Lower leg skin (tissue), 4 donors: ENCODE measurements at places on chromosomes 6 and 20. TPM values are rescaled to one million over a fixed set of nuclear protein-coding genes. Genes with fewer than 3 reads are reported as not detected.
A peak's percentile ranks its signal among the peaks of the same experiment; 100 is the strongest.

GRCh38 chr6:29941916-29942274 is 437 bp upstream of the HLA-A start:
- no peak for DNase-seq

DNA sequence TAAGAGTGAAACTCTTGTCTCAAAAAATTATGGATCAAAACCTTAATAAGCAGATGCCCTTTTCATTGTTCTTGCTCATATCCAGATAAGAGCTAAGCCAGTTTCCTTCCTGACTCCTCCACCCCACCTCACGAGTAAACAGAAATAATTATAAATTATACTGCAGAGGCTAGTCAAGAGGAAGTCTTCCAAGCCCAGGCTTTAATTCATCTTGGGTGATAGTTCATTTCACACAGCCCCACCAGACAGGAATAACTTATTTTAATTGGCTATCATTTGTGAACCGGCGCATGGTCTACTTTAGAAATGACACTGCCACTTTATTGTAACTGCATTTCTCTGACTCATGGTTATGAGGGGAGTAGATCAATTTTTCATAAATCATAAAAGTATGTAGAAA is 102.0 kb downstream of the BTBD3 start:
- DNase-seq, result no peak

DNA sequence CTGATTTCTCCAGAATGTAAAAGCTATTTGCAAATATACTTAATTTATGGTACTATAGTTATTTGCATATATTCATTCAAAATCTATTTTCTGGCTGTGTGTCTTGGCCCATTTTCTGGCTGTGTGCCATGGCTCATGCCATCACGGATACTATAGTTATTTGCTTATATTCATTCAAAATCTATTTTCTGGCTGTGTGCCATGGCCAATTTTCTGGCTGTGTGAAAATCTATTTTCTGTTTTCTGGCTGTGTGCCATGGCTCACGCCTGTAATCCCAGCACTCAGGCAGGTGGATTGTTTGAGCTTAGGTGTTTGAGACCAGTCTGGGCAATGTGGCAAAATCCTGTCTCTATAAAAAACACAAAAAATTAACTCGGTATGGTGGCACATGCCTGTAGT is 28.9 kb upstream of the RIPK1 start:
- no peak for DNase-seq

DNA sequence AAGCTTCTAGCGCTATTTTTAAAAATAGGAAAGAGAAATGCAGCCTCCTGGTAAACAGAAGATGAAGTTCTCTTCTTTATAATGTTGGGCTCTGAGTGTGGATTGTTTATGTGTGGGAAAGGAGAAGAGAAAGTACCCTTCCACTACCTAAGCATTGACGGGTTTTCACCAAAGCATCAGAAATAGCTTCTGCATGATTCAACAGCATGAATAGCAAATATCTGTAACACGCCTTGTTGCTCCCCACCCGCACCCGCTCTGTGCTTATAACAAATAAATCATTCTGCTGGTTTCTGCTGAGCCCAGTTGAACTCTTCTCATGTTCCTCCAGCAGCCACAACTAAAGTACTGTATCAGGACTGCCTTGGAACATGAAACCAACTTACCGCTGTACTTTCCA is 20.7 kb downstream of the TXLNB start:
- no peak for DNase-seq

- DNase-seq, result no peak
Observed at GRCh38 chr6:104788400-104788799, 71.3 kb downstream of the HACE1 start.

DNA sequence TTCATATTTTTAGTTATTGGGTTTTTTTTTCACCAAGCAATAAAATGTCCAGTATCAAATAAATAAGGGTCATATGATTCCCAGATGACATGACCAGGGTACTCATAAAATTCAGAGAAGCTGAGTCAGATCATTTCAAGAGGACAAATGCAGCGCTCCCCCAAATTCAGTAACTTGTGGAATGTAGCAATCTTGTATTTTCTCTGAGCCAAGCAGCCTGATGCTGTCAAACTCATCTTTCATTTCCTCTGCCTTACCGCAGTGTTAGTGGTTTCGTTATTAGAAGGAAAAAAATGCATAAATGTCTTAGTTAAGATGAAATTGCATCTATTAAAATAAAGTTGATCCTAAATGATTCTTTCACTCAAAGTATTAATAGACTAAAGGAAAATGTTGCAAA is 57.8 kb upstream of the EDN1 start:
- no peak for DNase-seq

DNA sequence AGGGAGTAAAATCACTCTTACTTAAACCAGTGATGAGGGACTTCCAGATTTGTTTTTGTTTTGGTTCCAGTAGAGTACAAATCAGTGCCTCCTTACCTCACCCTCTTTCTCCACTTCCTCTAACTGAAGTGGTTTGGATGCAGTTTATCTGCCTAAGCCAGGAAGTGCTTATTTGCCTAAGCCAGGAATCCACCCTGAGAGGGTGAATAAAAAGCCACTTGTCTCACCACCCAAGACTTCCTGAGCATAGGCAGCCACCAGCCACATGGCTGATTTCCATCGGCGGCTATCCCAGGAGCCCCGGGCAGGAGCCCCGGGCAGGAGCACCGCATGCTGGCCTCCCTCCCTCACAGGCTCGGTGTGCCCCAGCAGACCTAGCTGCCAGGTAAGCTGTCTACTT is 12.0 kb downstream of the LRP11 start:
- no peak for DNase-seq

DNA sequence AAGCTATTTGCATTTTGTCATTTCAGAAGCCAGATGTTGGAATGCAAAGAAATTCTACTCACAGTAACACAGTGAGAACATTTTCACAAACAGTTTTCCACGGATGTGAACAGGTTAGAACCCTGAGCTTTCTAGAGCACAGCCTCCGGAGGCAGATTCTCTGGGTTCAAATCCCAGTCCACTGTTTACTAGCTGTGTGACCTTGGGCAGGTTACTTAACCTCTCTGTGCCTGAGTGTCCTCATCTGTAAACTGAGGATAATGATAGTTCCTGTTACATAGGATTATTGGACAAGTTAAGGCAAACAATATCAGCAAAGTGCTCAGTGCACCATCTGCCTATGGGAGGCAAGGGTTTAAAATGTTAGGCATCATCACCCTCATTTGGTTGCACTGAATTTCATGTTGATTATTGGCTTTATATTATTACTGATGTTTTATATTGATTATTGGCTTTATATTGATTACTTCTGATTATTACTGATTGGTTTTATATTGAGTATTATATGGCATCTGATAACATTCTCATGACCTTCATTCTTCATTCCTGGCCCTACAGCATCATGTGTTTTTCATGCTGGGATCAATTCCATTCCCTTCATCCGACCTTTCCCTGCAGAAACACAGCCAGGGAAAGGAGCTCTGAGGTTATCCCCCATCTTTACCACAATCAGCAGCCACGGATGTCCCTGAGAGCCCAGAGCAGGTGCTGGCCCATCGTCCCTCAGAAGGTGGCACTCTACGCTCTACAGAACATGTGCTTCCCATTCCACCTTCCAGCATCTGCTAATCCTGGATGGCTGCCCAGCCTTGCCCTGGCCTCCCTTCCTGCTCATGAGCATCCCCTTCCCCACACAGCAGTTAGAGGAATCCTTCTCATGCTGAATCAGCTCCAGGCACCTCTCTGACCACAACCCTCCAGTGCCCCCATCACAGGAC is 283.1 kb downstream of the PREX1 start:
- DNase-seq, result no peak

DNA sequence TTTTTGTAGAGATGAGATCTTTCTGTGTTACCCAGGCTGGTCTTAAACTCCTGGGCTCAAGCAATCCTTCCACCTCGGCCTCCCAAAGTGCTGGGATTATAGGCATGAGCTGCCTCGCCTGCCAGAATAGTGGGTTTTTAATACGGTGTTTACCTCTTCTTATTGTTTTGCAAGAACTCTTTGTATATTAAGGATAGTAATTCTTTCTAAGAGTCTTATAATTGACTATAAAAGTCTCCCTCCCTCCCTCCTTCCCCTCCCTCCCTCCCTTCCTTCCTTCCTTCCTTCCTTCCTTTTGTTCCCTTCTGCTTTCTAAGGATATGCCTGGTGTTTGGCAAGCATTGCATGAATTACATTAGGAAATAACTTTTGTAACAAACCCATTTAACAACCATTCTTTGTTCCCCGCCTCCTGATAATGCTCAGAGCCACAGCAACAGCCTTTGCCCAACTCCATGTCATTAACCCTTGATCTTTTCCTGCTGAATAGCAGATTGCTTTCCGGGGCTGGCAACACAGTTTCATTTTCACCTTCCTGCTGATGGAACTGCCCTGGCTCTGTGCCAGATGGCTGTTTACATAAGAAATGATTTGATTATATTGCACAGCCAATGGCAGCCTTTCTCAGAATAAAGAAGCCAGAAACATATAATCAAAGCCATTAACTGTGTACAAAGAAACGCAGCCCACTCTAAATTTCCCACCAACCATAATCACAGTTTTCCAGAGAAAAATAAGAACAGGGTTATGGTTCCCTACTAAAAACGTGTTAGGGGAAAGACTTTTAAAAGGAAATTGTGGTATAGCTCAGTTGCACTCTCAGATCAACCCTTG is 143.7 kb upstream of the PTPN1 start:
- no peak for DNase-seq

DNA sequence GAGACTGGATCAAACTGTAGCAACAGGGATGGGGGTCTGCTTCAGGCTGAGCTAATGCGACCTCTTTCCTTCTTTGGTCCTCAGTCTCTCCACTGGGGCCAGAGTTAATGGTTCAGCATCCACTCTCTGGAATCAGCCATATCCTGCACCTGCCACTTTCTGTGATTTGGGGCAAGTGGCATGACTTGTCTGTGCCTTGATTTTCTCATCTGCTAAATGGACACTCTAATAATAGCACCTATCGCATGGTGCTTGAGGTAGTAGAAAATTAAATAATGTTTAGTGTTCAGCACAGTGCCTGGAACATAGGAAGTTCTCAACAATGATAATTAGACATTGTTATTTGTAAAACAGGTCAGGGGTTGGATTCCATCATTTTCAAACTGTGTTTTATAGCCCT is 6.3 kb downstream of the XKR7 start:
- DNase-seq, result no peak

GRCh38 chr6:63063631-63064271 is 147.5 kb upstream of the FKBP1C start:
- DNase-seq, result no peak

GRCh38 chr6:43695215-43695966 is 7.8 kb upstream of the MRPS18A start:
- no peak for DNase-seq

DNA sequence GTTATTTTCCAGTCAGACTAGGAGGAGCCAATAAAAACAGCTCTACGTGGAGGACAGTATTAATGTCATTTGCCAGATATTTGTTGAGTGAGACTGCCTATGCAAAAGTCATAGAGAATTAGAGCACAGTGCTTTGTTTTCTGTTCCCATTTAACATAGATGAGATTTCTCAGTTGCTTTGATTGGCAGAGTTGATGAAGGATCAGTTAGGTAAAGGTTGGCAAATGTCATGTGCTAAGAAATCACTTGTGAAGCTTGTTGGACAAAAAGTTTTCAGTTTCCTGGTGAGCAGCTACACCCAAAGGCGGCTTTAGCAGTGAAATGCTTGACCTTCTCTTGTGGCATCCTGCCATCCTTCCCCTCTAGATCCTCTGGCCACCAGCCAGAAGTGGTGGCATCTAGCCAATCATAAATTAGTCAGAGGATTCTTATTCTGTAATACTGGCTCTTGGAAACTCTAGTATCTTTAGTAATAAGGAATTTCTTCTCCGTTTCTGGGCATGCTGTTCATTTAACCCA is 37.0 kb downstream of the BCKDHB start:
- peak; percentile 84 for DNase-seq

DNA sequence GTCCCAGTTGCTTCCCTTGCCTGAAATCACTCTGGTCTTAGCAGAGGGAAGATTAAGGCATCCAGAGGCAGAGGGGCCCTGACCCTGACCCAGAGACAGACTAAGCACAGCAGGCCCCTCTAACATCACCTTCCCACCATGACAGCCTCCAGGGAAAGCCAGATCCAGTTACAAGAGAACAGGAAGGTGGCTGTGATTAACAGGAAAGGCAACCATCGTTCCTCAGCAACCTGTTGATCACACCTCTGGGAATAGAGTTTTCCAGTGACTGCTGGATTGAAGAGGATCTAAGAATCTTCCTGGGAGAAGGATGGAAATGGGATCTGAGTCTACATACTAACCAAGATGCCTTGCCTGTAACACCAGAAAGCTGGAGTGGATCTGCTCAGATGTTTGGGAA is 5.2 kb upstream of the TREM1 start:
- DNase-seq, result no peak

RSPH4A gene
- 0.68 TPM for total RNA-seq

SLC2A10 gene
- total RNA-seq, result 10.0 TPM

FAM209A gene
- total RNA-seq, result not detected

HSPA1L gene
- total RNA-seq, result 1.3 TPM

PTPRT gene
- 0.96 TPM for total RNA-seq

SIM1 gene
- total RNA-seq, result 0.66 TPM

BMP2 gene
- 42.8 TPM for total RNA-seq

RBM24 gene
- total RNA-seq, result 0.46 TPM

GID8 gene
- total RNA-seq, result 41.0 TPM

DEK gene
- total RNA-seq, result 95.2 TPM

TNXB gene
- 43.3 TPM for total RNA-seq
